Cortex of kidney (tissue), 1 donor: ENCODE measurements at places on chromosomes 11 and 22.
A peak's percentile ranks its signal among the peaks of the same experiment; 100 is the strongest.

GRCh38 chr11:5694642-5695041 is 5.1 kb downstream of the TRIM22 start:
- DNase-seq: no peak

DNA sequence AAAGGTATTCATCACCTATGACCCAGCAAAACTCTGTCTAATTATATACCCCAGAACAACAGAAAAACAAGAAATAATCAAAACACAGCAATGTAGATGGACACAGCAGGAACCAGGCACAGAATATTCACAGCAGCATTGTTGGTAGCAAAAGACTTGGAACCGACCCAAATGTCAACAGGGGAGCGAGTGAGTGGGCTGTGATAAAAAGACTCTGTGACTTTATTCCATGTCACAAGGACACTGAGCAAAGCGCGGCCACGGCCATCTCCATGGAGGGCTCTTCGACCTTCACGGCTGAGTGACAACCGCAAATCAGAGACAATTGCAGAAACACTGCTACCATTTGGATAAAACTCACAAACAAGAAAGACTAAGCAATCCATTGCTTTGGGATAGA is 1373.1 kb downstream of the TBC1D22A start:
- no peak for DNase-seq

DNA sequence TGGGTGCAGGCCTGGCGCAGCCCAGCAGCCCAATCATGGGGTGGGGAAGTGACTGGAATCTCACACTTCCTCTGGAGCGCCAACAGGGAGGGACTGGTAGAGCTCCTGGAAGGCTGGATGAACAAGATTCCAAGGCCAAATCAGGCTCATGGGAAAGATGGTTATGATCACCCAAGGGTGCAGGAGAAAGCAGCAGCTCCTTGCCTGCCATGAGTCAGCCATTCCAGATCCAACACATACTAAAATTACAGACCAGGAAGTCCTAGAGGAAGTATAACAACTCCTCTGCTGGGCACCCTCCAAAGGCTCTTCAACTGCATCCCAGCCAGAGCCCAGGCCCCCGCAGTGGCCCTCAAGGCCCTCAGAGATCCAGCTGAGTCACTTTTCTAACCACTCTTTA is 427.3 kb downstream of the TENM4 start:
- DNase-seq: no peak

DNA sequence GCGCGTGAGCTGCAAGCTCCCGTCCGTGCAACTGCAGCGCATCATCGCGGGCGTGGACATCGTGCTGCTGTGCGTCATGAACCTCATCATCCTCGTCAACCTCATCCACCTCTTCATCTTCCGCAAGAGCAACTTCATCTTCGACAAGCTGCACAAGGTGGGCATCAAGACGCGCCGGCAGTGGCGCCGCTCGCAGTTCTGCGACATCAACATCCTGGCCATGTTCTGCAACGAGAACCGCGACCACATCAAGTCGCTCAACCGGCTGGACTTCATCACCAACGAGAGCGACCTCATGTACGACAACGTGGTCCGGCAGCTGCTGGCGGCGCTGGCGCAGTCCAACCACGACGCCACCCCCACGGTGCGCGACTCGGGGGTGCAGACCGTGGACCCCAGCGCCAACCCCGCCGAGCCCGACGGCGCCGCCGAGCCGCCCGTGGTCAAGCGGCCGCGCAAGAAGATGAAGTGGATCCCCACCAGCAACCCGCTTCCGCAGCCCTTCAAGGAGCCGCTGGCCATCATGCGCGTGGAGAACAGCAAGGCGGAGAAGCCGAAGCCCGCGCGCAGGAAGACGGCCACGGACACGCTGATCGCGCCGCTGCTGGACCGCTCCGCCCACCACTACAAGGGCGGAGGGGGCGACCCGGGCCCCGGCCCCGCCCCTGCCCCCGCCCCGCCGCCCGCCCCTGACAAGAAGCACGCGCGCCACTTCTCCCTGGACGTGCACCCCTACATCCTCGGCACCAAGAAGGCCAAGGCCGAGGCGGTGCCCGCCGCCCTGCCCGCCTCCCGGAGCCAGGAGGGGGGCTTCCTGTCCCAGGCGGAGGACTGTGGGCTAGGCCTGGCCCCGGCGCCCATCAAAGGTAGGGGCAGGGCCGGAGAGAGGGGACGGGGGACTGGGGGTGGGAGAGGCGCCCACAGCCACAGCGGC is 7.3 kb downstream of the PANX2 start:
- DNase-seq: no peak

GRCh38 chr11:46121724-46122477 is 647 bp upstream of the PHF21A start:
- no peak for DNase-seq

- DNase-seq: no peak
These were observed 23.1 kb upstream of the IRAG1 start for GRCh38 chr11:10716543-10717259.

- DNase-seq: no peak
These were observed 11.7 kb downstream of the FJX1 start for GRCh38 chr11:35629914-35630313.

- DNase-seq: no peak
These were observed 529 bp upstream of the CCND1 start for GRCh38 chr11:69640260-69640994.

- DNase-seq: no peak
These were observed 60.0 kb downstream of the MYEOV start for GRCh38 chr11:69353696-69354544.

GRCh38 chr11:47176328-47177228 is at the start of gene ARFGAP2:
Gene ARFGAP2 (minus strand): TSS chr11:47176879. CDS start chr11:47176853, 26 bp downstream.
- peak; percentile 82 for DNase-seq

GRCh38 chr22:48263791-48264351 is 1501.4 kb downstream of the TBC1D22A start:
- DNase-seq: no peak

DNA sequence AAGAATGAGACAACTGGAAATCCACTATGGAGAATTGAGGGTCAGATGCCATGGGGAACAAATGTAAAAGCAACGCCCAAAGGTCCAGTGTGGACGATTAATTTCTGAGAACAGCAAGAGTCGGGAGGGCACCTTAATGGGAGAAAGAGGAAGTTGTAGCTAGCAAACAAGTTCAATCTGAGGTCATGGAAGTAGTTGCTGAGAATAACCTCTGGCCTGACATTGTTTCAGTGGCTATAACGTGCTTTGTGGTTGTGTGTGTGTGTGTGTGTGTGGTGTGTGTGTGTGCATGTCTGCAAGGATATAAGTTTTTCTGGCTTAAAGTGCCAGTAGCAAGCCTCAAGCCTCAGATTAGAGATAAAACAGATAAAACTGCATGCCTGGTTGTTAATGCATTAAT is 1630.1 kb upstream of the TENM4 start:
- no peak for DNase-seq

GRCh38 chr11:78451371-78452150 is 33.9 kb upstream of the GAB2 start:
- DNase-seq: no peak

- DNase-seq: no peak
These were observed 22.6 kb downstream of the PHLDB1 start for GRCh38 chr11:118629761-118630661.

DNA sequence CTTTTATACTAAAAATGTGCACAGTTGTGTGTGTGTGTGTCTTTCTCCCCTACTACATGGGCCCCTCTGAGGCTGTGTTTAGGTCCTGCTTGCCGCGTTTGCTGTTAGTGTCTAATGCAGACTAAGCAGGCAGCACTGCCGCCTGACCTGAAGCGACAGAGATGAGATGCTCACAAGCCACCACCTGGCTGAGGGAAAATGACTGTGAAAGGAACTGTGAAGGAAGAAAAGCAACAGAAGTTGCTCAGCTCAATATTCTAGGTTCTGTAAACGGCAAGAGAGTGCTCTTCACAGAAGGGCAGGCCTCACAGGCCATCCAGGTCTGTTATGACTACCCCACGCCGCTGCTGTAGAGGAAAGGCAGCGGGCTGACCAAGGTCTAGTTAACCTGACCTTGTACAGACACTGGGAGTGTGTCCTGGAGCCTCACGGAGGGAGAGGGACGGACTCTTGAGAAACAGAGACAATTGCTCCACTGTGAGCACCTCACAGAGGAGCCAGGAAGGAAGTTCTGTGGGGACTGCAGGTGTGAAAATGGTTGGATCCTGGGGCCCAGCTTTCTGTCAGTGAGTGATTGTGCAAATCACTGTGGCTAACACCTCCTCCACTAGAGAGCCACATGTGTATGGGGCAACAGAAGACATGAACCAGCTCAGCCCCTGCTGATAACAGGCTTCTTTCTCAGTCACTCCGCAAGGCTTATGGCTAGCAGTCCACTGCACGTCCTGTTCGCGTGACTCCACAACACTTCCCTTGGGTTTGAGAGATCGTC is 31.3 kb upstream of the YPEL1 start:
- no peak for DNase-seq

DNA sequence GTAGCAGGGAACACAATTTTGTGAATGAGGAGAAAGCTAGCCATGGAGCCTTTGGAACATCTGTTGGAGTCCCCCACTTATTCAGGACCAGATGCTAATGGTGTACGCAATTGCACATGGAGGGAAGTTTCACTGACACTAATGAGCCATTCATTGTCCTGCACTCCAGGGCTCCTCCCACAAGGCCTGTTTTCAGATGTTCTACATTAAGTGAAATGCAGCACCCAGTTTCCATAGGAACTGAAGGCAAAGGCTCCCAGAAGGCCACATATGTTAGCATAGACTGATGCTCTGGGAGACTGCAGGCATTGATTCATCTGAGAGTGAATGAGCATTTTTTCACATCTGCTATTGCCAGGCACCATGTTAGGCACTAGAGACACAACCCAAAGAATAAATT is 399.5 kb downstream of the ETS1 start:
- no peak for DNase-seq

DNA sequence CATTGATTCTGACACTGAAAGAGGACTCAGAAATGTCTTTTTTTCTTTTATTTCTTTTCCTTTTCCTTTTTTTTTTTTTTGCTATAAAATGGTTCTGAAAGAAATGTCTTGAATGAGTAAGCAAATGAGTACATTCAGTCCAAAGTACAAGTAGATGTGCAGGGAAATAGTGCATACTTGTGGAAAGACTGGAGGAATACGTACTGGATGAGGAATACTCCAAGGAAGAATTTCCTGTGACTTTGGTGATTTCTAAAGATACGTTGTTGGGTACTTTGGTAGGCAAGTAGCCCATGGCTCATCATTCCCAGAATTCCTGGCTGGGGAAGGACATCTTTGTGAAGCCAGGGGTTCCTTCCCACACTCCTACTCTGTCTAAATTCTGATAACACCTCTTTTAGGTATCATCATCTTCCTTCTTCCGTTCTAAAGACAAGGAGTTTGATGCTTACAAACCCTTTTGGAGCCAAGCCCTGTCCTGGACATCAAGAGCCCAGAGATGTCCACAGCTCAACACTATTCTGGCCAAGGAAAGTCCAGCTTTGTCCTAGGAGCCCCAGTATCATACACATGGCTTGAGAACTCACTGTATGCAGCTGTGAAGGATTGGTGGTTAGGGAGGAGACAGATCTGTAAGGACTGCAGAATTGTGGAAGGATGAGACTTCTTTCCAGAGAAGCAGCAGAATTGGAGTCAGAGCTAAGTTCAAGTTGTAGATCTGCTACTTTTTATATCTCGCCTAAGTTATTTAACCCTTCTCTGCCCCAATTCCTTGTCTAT is 4.8 kb upstream of the NUP98 start:
- DNase-seq: no peak

GRCh38 chr11:103970701-103971249 is 65.7 kb upstream of the DDI1 start:
- DNase-seq: no peak

DNA sequence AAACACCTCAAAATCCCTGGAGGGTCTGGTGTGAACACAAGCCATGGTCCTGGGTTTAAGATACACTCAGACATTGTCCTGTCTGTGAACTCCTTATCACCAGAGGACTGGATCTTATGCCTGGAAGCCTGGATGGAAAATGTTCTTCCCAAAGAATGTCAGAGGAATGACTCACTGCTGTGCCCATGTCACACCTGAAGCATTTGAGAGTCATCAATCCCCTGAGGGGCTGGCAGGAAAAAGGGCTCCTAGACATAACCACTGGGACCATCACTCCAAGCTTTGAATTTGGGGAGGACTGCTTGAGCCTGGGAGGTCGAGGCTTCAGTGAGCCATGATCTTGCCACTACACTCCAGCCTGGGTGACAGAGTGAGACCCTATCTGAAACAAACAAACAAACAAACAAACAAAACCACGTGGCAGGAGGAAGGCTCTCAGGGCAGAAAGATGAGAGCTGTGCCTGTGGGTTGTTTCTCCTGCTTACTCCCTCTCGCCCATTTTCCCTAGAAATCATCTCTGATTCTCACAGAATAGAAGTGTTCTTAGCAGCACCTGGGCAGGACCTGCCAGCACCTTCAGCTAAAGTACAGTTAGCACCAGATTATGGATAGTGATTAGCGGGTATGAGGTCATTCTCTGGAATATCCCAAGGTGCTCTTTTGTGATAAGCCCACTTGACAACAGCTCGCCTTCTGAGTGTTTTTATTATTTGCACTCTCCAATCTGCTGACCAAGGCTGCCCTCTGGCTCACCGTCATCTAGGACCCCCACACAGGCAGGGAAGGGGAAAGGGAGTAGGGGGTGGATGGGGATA is 11.9 kb upstream of the PRG2 start:
- DNase-seq: no peak

- DNase-seq: no peak
These were observed 2.6 kb downstream of the TAGLN start for GRCh38 chr11:117201658-117202305.
